ENCODE measurements at places on chromosomes 13 and 19. TPM values are rescaled to one million over a fixed set of nuclear protein-coding genes. Genes with fewer than 3 reads are reported as not detected.

- DNase-seq: peak; percentile 32
Observed at GRCh38 chr19:38699027-38699346, 45.3 kb downstream of the CAPN12 start.

DNA sequence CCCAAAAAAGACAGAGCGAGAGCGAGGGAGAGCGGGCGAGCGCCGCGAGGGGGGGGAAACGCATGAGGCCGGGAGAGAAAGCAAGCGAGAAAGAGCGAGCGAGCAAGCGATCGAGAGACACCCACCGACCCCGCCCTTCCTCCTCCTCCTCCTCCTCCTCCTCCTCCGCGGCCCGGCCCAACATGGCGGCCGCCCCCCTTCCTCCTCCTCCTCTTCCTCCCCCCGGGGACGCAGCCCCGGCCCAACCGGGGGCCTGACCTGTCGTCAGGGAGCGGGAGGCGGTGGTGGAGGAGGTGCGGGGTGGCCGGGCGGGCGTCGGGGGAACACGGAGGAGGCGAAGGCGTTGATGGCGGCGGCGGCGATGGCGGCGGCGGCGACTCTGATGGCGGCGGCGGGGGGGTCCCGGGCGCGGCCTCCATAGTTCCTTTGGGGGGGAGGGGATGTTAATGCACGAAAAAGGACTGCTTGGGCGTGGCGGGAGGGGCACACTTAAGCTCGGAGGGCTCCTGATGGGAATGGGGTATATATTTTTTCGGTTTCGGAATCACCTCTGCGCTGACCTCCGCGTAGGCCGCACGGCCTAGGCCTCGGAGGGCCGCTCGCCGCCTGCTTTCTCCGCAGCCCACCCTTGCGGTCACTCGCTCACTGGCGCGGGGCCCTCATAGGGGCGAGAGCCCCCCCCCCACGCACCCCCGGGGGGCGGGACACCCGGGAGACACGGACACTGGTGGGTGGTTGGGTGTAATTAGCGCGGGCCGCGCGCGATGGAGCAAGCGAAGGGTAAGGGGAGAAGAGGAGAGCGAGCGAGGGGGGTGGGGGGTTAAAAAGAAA, 1.2 kb downstream of the ZC3H4 start:
- peak; percentile 89 for DNase-seq

DNA sequence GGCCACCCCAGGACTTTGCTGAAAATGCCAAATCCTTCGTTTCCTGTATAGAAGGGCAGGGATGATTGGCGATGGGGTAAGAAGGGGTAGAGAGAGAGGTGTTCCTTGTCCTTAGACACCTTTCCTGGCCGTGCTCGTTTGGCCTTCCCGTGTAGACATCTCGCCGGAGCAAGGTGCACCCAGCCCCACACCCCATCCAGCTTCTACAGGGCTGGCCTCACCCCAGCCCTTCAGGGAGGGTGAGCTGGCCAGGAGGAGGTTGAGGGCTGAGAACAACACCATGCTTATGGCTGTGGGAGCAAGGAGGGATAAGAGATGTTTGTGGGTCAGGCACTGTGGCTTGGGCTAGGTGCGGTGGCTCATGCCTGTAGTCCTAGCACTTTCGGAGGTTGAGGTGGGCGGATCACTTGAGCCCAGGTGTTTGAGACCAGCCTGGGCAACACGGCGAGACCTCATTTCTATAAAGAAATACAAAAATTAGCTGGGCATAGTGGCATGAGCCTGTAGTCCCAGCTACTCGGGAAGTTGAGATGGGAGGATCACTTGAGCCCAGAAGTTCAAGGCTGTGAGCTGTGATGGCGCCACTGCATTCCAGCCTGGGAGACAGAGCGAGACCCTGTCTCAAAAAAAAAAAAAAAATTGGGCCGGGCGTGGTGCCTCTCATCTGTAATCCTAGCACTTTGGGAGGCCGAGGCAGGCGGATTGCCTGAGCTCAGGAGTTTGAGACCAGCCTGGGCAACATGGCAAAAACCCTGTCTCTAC, 15.5 kb downstream of the SMARCA4 start:
- DNase-seq: no peak

Gene LYPD5
- total RNA-seq: 2.0 TPM

Gene FLT1
- total RNA-seq: 21.9 TPM

Gene CGB3
- not detected for total RNA-seq

DNA sequence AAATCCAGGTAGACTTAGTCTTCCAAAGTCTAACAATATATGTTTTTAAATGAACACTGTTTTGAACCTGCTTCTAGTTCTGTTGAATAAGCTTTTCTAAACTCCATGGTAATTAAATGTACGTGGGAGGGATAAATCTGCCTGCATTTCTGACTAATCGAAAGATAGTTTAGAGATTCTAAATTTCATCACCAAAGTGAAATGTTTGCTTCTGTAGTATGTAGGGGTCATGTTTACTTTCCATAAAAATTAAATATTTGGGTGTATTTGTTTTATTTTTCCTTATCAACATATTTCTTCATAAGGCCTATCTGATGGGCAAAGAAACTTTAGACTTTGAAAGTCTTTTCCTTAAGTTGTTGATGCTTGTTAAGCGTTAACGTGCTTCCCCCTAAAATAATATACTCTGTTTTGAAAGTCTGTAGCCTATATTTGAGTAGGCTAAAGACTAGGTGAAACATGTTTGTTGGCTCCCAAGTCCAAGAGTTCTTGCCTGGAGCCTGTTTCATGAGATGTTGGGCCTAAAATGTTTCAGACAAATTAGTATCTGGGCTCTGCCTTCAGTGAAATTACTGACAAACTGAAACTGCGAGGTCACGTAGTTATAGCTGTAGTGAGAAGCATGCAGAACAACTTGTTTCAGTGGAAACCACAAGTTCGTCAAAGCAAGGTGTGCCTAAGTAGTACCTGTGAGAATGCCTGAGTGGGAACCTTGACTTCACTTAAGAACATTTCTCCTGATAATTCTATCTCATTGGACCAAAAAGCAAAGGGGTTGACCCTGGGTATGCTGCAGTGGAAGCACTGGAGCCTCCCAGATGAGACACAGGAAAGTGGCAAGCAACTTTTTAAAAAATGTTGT, 126.2 kb downstream of the LMO7 start:
- peak; percentile 60 for DNase-seq

Gene SLC25A41
- total RNA-seq: not detected

Gene EPSTI1
- 19.8 TPM for total RNA-seq

DNA sequence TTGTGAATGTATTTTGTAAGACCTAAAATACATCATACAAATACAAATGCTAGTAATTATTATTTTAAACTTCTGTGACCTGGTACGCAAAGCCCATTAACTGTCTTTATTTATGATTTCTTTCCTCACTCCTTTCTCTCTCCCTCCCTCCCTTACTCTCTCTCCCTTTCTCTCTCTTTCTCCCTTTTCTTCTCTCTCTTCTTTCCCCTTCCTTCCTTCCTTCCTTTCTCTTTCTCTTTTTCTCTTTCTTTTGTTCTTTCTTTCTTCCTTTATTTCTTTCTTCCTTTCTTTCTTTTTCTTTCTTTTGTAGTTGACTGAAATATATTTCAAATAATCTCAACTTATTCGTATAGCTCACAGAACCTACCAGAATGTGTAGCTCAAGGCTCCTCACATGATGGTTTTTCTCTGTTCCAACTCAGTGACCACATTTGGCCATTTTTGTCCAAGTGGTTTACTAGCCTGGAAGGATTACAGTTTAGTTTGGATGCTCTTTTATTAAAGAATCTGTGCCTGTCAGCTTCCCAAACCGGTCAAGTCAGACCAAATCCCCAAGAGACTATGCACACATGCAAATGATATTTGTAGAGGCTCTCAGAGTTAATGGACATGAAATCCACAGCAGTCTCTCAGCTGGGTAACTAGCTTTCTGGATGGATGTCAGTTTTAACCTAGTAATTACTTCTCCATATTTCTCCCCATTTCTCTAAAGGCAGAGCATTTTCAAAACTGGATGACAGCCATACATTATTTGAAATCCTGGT, 71.7 kb downstream of the POSTN start:
- DNase-seq: no peak

GRCh38 chr13:23384111-23384510, 49.4 kb downstream of the SACS start:
- DNase-seq: peak; percentile 54

DNA sequence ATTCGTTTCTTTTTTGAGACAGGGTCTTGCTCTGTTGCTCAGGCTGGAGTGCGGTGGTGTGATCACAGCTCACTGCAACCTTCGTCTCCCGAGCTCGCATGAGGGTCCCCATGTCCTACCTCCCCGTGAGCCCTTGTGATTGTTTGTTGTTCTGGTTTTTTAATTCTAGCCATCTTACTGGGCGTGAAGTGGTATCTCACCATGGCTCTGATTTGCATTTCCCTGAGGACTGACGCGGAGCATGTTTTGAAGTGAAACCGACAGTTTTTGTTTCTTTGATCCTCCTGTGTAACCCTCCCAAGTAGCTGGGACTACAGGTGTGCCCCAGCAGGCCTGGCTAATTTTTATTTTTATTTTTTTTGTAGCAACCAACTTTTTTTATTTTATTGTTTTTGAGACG, 21.7 kb downstream of the GNG7 start:
- DNase-seq: no peak

DNA sequence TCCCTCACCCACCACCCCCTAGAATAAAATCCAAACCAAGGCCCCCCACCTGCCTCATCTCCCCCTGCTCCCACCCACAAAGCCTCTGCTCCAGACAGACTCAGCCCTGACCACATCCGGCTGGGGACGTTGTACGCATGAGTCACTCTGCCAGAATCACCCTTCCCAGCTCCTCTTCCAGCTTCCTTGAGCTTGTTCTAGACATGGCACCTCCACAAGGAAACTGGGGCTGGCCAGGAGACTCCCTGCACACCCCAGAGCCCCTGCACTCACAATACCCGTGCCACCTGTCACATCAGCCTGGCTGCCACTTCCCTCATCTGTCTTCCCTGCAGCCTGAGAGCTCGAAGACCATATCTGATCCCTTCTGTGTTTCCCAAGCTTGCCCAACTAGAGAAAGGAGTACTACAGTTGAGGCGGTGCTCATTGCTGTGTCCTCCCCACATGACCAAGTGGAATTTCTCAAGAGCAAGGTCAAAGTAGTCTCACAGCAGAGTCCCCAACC, 9.7 kb downstream of the DEDD2 start:
- peak; percentile 40 for DNase-seq

GRCh38 chr19:35115177-35115951, at the start of gene FXYD3:
TSS of gene FXYD3 (plus strand) at chr19:35115823. CDS start at chr19:35119377, 3,554 bp downstream.
- no peak for DNase-seq

DNA sequence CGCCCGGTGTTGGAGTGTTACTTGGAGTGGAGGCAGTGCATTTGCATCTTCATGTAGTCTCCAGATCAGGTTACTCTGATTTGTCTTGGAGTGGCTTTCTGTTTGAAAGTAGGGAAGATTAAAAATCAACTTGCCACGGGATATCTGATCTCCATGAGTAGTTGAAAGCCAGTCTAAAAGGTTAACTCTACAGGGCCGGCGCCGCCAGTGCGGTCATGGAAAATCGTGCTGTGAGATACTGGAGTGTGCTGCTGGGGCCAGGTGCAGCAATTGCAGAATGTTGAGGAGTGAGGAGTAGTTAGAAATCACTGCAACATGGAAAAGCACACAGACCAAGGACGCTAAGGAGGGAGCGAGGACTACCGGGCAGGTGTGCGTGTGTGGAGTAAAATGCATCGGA, 175.0 kb downstream of the STK24 start:
- DNase-seq: no peak

Gene LPAR6
- 6.6 TPM for total RNA-seq

Gene UBE2L5
- total RNA-seq: not detected

DNA sequence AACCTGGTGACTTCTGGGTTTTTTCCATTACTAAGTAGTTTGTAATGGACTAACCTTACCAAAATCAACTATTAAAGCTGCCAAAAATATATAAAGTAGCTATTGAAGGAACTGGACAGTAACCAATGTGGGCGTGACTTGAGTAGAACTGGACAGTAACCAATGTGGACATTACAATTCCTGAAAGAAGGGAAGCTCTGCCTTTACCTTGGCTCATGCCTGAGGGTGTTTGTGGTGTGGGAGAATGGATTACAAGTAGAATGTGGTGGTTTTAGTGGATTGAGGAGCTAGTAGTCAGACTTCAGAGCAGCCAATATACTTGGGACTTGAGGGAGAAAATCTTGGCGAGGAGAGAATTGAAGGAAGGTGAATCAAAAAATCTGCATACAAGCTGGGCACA, 17.5 kb downstream of the LRRC63 start:
- DNase-seq: no peak

- DNase-seq: no peak
Observed at GRCh38 chr13:79141082-79141481, 265.0 kb downstream of the RBM26 start.

GRCh38 chr13:50306156-50306555, 290.9 kb downstream of the KCNRG start:
- DNase-seq: no peak

- DNase-seq: no peak
Observed at GRCh38 chr13:35926859-35927530, 204.2 kb downstream of the DCLK1 start.

DNA sequence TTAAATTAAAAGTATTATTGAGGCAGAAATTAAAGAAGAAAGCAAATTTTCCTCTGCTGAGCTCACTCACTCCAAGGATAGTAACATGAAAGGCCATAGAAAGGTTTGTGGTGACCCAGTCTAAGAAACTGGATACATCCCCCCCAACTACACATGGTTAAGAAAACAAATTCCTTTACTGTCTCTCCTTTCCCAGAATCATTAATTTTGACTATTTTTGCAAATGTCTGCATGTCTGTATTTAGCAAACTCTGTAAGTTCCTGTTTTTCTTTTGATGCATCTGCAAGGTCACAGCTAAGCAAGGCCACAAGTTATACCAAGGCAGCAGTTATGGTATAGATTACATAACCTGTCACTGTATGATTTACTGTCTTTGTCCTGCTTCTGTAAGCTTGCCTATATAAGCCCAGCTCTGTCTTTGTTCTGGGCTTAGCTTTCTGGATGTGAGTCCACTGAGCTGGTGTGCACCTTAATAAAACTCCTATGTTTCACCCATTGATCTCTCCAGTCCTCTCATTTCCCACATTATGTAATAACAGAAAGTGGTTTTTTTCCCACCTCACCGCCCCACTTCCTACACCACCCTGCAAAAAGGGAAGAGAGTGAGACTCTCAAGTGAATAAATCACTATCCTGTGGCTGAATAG, 8.5 kb upstream of the ZNF83 start:
- DNase-seq: no peak

GRCh38 chr13:113792886-113793717, 34.1 kb downstream of the TMEM255B start:
- DNase-seq: peak; percentile 1

GRCh38 chr13:106815545-106815944, 247.6 kb upstream of the ARGLU1 start:
- DNase-seq: no peak

DNA sequence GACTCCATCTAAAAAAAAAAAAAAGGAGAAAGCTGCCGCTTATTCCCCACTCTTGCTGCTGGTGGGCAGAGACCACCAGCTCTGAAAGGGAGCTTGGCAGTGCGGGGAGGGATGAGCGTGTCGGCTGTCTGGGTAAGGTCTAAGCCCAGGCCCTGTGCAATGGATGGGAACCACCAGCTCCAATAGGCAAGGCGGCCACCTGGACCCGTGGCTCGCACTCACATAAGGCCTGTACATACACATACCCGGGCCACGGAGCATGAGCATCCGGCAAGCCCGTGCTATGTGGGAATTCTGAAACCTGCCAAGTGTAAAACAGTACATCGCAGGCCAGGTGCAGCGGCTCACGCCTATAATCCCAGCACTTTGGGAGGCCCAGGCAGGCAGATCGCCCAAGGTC, 56.6 kb upstream of the USE1 start:
- no peak for DNase-seq

Gene KLHL1
- not detected for total RNA-seq

GRCh38 chr13:27516103-27516502, 65.7 kb upstream of the MTIF3 start:
- no peak for DNase-seq
